ENCODE measurements at places on chromosomes 2 and 18.

GRCh38 chr2:88967844-88968243, 276.4 kb downstream of the RPIA start:
- DNase-seq: no peak

DNA sequence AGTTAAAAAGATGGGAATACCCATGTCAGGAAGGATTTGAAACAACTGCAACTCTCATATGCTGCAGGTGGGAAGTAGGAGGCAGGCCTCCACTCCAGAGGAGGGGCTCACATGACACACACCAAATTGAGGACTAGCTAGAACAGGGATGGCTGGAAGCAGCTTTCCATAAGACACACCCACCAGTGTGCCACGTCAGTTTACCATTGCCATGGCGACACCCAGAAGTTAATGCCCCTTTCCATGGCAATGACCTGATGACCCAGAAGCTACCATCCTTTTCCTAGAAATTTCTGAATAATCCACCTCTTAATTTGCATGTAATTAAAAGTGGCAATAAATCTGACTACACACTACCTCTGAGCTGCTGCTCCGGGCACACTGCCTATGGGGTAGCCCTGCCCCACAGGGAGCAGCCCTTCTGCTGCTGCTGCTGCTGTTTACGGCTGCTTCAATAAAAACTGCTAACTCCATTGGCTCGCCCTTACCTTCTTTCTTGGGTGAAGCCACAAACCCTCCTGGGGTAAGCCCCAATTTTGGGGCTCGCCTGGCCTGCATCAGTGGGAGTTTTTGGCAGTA, 89.4 kb downstream of the RRM2 start:
- DNase-seq: no peak

GRCh38 chr2:84880645-84881521, at the start of gene TRABD2A:
Gene TRABD2A, minus strand, starts transcription at chr2:84881084. Its CDS starts 45 bp downstream, at chr2:84881039.
- DNase-seq: no peak

DNA sequence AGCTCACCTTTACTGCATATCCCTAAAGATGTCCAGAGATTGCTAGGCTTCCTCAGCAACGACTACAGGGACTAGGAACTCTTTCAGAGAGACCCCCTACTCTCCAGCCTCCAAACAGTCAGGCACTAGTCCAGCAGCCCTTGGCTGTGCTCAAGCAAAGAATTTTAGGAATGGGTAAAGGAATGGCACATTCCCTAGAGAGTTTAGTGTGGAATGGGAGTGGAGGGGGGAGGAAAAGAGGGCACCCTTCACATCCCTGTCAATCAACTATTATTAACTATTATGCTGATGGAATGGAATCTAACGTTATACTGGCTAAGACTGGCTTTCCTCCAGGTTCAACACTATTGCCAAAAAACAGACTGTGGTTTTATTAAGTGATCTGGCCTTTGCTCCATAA, 64.8 kb downstream of the IKZF2 start:
- no peak for DNase-seq

DNA sequence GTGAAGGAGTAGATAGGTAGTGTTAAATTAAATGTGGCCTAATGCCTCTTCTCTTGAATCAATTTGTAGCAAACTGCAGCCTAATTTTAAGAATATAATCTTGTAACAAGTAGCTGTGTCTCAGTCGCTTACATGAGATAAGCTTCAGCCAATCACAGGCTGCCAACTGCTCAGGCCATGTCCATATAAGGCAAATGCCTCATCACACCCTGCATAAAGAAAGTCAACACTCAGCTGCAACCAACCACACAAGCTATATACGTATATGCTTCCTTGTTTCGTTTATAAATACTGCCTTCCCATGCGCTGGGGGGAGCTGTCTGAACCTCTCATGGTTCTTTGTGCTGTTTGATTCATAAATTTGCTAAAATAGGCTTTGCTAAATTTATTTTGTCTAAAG, 476.3 kb downstream of the TRIB2 start:
- DNase-seq: no peak

DNA sequence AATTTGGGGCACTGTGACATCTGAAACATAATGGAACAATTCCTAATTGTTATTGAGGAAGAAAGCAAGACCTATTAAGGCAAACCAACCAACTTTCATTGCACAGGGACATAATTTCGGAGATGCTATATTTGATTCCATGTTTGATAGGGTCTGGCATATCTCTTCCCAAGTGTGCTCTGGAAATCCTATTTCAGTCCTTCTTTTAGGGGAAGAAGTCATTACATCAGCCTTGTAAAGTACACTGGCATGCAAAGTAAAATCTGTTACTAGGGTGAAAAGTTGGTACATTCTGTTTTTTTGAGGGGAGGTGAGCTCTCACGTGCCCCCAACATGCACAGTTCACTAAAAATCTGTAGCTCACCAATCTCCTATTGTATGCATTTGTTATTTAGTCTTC, 172.4 kb downstream of the SLC8A1 start:
- no peak for DNase-seq

- no peak for DNase-seq
Observed at GRCh38 chr2:156434461-156435291, 1.5 kb upstream of the GPD2 start.

DNA sequence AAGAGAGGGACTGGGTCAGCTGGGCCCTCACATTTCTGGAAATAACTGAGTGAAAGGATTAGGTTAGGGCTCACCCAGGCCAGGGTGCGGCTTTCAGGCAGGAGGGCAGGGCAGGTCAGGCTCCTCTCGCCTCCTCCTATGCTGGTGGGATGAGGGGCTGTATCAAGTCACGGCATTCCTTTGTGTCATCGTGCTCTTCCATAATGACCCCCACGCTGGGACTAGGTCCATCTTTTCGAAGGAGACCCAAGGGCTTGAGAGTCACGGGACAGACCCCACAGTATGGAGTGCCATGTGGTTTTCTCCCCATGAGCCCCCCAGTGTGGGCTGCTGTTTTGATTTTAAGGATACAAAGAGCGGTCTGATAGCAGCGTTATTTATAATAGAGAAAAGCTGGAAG, 137.8 kb upstream of the COPS8 start:
- DNase-seq: no peak

DNA sequence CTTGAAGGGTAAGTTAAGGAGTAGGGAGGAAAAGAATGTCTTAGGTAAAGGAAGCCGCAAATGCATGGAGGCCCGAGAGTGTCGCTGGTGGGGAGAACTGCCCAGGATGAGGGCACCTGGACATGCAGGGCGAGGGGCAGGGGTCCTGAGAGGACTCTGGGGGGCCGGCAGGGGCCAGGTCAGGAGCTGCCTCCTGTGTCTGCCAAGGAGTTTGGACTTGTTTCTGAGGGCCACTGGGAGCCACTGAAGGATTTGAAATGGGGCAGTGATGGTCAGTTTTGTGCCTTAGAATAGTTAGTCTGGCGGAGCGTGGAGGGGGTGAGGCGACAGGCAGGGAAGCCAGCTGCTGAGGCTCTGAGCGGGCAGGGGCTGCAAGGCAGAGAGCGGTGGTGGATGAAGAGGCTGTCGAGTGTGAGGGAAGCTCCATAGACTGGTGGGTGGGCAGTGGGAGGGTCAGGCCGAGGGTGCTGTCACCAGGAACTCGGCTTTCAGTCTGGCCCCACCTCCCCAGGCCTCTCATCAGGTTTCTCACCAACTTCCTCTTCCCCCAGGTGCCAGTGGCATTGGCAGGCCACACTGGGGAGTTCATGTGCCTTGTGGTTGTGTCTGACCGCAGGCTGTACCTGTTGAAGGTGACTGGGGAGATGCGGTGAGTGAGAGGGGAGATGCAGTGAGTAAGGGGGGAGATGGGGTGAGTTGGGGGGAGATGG, 14.7 kb upstream of the SLC4A3 start:
- DNase-seq: no peak

DNA sequence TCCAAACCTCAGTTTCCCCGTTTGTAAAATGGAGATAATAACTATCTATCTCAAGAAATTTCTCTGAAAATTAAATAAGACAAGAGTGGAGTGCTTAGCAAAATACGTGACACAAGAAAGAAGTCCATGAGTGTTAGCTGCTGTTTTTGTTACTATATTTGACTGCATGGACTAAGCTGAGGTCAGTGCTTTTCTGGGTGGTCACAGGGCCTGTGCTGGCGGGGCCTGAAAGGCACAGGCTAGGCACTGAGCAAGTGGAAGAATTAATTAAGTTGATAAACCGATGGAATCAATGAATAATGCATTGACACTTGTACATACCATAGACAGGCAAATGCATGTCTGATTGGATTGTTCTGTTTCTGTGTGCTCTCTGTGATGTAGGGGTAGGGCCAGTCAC, 27.3 kb downstream of the RPL37A start:
- no peak for DNase-seq

- DNase-seq: no peak
Observed at GRCh38 chr2:222358876-222359275, 60.1 kb upstream of the PAX3 start.

GRCh38 chr2:232276084-232276732, 102.3 kb upstream of the ALPP start:
- DNase-seq: no peak

- DNase-seq: no peak
Observed at GRCh38 chr2:209578394-209579001, 154.7 kb downstream of the MAP2 start.

DNA sequence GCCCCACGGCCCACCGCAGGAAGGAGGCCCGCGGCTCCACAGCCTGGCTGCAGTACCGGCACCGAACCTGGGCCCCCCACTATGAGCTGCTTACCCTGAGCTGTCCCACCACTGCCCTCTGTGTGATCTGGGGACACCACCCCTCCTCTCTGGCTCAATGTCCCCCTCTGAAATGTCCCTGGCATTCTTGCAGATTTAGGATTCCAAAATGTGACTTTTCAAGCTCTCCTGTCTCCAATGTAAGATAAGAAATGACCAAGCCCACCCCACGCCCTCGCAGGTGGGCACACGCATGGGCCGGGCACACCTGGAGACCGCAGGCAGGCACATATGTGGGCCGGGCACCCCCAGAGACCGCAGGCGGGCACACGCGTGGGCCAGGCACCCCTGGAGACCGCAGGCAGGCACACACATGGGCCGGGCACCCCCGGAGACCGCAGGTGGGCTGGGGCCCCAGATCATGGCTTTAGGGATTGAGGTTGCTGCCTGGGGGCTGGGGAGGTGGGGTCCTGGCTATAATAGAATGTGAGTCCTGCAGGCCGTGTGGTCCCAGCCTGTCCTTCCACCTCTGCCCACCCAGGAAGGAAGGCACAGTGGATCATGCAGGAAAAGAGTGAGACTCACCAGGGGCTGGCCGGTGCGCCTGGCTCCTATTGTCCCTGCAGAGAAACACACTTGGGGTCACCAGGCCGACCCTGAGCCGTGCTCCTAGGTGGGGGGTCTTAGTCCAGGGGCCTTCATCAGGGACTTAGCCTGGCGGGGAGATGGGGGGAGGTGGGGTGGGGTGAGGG, 7.2 kb downstream of the PDCD1 start:
- DNase-seq: no peak

DNA sequence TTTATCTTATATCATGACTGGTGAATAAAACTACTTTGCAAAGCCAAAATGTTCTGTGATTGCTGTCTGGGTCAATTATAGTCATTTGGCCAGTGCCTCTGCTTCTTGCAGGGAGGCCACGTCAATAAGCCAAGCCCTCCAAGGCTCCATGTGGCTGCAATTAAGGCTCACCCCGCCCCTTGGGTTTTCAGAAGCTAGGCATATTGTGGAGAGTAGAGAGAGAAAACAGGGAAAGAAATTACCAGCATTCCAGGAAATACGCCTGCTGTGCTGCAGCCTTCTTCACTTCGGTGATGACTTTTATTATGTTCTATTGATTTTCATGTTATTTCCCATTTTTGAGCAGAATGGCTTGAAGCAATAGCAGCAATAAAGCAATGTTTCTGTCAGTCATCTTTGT, 319.7 kb downstream of the SOX11 start:
- no peak for DNase-seq

DNA sequence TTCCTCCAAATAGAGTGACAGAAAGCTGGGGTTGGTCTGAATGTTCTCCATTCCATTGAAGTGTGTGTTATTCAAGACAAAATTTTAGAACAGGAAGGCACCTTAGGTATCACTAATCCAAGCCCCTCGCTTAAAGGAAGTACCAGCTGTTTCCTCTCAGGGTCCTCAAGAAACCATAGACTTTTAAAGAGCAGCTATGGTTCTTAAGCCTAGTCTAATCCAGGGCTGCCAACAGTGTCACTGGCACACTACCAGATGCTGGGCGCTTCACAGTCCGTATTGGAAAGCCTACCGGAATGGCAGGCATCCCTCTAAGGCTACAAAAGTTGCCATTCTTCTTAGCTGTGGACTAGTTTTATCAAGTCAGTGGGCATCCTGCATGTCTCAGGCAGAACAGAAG, 1.9 kb downstream of the NEMP2 start:
- DNase-seq: no peak

DNA sequence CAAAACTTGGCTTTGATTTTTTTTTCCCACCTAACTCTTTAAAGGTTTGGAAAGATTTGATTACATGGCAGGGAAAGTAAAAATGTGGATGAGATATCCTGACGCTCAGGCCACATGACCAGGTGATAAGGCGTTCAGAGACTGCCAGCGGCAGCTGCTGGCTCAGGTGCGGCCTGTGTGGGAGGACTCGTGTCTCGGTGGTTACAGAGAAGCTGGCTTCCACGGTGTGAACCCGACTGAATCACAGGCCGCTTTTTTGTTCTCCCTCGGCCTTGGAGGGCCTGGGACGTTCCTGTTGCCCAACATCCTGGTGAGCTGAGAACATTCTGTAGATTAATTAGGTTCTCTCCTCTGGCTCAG, 124.2 kb upstream of the ZNF516 start:
- no peak for DNase-seq

- DNase-seq: no peak
Observed at GRCh38 chr2:240353086-240353798, 82.2 kb upstream of the GPC1 start.

GRCh38 chr2:201966691-201967438, 66.8 kb upstream of the FZD7 start:
- no peak for DNase-seq

GRCh38 chr2:164967361-164967760, 12.0 kb upstream of the SLC38A11 start:
- DNase-seq: no peak

All from thoracic aorta (tissue), 2 donors.